ENCODE measurements at places on chromosomes 2 and 18. TPM values are rescaled to one million over a fixed set of nuclear protein-coding genes. Genes with fewer than 3 reads are reported as not detected.

GRCh38 chr2:32780961-32781360 lies 153.1 kb downstream of the TTC27 start:
- DNase-seq = no peak

DNA sequence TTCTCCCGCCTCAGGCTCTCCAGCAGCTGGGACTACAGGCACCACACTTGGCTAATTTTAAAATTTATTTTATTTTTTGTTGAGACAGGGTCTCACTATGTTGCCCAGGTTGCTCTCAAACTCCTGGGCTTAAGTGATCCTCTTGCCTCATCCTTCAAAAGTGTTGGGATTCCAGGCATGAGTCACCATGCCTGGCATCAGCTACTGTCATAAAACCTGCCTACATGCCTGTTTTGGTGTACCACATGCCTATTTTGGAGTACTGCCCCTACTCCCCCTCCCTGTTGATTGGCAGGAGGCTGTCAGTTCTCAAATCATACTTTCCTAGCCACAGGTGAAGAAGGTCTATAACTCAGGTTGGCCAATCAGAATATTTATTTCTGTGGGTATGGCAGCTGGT lies 64.0 kb downstream of the CHST9 start:
- no peak for DNase-seq

GRCh38 chr18:22591222-22591621 lies 173.5 kb upstream of the CTAGE1 start:
- DNase-seq = no peak

- DNase-seq = no peak
These were observed 2.3 kb downstream of the PIKFYVE start for GRCh38 chr2:208268156-208268952.

GRCh38 chr2:232927032-232927792 lies 57.1 kb downstream of the SNORC start:
- peak; percentile 41 for DNase-seq

GRCh38 chr2:232666051-232666805 lies 30.9 kb upstream of the GIGYF2 start:
- no peak for DNase-seq

- DNase-seq = no peak
These were observed 33.8 kb downstream of the ARHGAP15 start for GRCh38 chr2:143162997-143163396.

DNA sequence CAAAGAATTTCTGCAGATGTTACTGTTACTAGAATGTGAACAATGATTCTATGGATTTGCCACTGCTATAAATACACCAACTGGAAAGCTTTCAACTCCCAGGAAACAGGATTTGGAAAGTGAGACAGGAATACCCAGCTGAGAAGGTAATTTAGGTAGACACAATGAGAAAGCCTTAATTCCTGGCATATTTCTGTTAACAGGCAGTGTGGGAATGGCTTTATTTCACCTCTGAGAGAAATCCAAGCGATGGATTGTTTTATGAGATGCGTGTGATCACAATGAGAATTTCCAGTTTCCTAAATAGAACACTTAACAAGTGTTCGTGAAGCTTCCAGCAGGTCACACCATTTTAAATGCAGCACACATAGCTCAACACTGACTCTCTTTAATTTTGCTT lies 133.0 kb downstream of the SLC8A1 start:
- DNase-seq = no peak

DNA sequence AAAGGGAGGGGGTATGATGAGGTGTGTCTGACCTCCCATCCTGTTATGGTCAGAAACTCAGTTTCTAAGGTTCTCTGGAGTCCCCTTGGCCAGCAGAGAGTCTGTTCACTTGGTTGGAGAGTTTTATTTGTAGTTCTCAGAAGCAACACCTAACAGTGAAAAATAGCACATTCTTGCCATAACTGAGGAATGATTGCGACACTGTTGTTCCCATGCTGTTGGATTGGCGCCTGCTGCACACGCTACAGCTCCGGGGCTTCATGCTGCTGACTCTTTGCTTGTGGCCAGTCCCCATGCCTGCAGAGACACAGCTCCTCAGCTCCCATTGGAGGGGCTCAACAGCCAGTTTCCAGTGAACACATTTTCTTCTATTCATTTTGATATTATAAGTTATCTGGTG lies 42.1 kb downstream of the TPGS2 start:
- no peak for DNase-seq

- peak; percentile 58 for DNase-seq
These were observed 23.2 kb upstream of the ZNF516 start for GRCh38 chr18:76518123-76518859.

GRCh38 chr2:102424754-102425153 lies 1.8 kb downstream of the IL18RAP start:
- DNase-seq = no peak

DNA sequence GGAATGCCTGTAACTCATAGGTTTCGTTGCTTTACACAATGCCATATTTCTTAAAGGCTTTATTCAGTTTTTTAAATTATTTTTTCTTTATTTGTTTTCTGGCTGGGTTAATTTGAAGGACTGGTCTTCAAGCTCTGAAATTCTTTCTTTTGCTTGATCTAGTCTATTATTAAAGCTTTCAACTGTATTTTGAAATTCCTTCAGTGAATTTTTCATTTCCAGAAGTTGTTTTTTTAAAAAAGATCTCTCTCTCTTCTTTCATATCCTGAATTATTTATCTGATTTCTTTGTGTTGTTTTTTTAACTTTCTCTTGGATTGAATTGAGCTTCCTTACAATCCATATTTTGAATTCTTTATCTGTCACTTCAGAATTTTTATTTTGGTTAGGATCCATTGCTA lies 239.9 kb upstream of the CTAGE1 start:
- no peak for DNase-seq

- DNase-seq = no peak
These were observed 869 bp upstream of the TCF23 start for GRCh38 chr2:27147935-27148334.

Gene ADRA2B
- total RNA-seq = 0.36 TPM

Gene TFCP2L1
- 107 TPM for total RNA-seq

Gene PAPOLG
- total RNA-seq = 14.5 TPM

Gene HEATR5B
- 25.5 TPM for total RNA-seq

Gene IKZF2
- 11.1 TPM for total RNA-seq

Gene ACVR1C
- total RNA-seq = 9.2 TPM

Gene SOCS6
- total RNA-seq = 37.2 TPM

Gene UGT1A4
- total RNA-seq = 7.0 TPM

Gene CCDC85A
- total RNA-seq = 0.41 TPM

Gene RAB6C
- 0.35 TPM for total RNA-seq

Gene PSMA8
- total RNA-seq = not detected

All from mucosa of descending colon (tissue), 3 donors.